ENCODE measurements at places on chromosomes 7 and 10. TPM values are rescaled to one million over a fixed set of nuclear protein-coding genes. Genes with fewer than 3 reads are reported as not detected.

VENTX gene
- total RNA-seq: not detected

OPALIN gene
- not detected for total RNA-seq

LRRN3 gene
- total RNA-seq: 0.03 TPM

C7orf57 gene
- total RNA-seq: 0.18 TPM

POMZP3 gene
- total RNA-seq: 24.6 TPM

HOGA1 gene
- total RNA-seq: 1.7 TPM

GIMAP8 gene
- total RNA-seq: not detected

HMX2 gene
- not detected for total RNA-seq

TSPAN33 gene
- 6.5 TPM for total RNA-seq

JAKMIP3 gene
- total RNA-seq: 1.1 TPM

FRAT1 gene
- total RNA-seq: 1.7 TPM

PPP1R17 gene
- not detected for total RNA-seq

IFIT1B gene
- not detected for total RNA-seq

MYOZ1 gene
- not detected for total RNA-seq

LIPM gene
- not detected for total RNA-seq

LRRTM3 gene
- total RNA-seq: not detected

Data from A549 treated with GW870086 at 1 μM for 4 hours (cell line).